SK-N-SH treated with all-trans-retinoic acid at 6 μM for 48 hours (cell line): ENCODE measurements at places on chromosomes 6 and 20.

- ATAC-seq = no peak
Measured at GRCh38 chr6:15310680-15311079, 64.8 kb downstream of the JARID2 start.

DNA sequence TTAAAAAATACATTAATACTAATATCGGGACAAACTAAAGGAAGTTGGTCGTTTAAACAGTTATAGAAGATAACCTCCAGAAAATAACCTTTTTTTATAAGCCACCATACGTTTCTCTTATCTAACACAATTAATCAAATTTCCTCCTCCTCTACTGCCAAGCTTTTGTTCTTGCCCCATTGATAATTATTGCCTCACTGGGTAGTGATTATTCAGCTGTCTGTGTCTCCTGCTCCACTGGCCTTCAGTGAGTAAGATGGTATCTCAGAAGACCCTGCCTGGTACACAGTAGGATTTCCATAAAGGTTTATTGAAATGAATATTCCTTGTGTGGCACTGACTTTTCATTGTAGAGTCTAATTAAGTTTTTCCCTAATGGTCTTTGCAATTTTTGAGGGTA is 165.5 kb upstream of the SCGN start:
- ATAC-seq = no peak

- ATAC-seq = no peak
Measured at GRCh38 chr6:12735786-12736185, 19.2 kb downstream of the PHACTR1 start.

- ATAC-seq = no peak
Measured at GRCh38 chr20:61771805-61772350, 293.8 kb downstream of the TAF4 start.

GRCh38 chr20:44258226-44258890 is 11.2 kb downstream of the GDAP1L1 start:
- ATAC-seq = no peak

GRCh38 chr6:109015176-109015575 is 79.5 kb downstream of the SESN1 start:
- ATAC-seq = 0 out of 3 replicates have a peak, but pooled peaks have one; percentile 28

DNA sequence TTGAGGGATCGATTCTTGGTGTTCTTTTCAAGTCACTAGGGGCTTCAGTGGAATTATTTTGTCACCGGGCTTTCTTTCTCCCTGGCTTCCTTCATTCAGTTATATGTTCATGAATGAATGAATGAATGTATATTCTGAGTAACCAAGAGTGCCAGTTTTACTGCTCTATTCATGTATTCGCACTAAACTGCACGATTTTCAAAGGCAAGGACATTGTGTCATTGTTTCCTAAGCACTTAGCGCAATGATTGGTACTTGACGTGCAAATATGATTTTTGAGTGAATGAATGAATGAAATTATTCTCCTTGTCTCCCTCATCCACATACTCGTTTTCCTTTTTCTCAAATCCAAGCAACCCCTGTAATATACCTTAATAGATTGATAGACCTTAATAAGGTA is 822 bp downstream of the AFG1L start:
- no peak for ATAC-seq

GRCh38 chr6:112044196-112044595 is 9.7 kb upstream of the CCN6 start:
- no peak for ATAC-seq

DNA sequence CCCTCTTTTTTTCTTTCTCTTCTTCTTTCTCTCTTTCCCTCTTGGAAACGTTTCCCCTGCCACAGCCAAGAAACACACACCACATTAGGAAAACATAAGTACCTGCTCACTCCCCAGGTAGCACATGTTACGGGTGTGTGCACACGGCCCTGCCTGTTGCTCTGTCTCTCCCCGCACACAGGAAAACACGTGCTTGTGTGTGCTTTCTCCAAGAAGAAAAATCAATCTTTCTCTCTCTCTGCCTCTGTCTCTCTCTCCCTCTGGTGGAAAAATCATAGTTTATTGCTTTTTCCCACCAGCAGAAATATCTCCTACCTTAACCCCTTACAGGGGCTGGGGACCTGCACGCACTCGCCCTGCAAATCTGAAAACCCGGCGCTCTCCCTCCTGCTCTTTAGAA is 102.3 kb downstream of the EDN3 start:
- no peak for ATAC-seq

DNA sequence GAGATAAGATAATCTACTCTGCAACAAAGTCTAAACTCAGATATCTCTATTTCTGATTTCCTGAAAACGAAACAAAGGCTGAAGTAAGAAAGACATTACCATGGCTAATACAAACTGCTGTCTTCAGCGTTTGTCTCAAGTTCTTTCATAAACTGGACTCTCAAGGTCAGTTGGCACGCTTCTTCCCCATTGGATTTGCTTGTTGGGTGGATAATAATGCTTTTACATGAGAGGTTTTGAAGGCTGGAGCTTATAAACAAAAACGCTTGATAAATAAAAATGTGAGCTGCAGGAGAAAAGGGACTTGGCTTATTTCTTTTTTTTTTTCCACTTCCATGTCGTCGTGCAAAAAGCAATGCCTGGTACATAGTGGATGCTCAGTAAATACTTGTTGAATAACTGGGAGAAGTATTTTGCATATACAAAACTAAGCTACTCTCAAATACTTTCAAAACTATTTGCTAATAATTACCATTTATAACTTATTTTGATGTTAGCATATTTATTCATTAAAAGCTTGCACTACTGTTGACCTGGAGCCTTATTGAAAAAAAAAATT is 65.7 kb upstream of the EEF1A1 start:
- ATAC-seq = peak; percentile 6; the same call in 1 of the 3 replicates

DNA sequence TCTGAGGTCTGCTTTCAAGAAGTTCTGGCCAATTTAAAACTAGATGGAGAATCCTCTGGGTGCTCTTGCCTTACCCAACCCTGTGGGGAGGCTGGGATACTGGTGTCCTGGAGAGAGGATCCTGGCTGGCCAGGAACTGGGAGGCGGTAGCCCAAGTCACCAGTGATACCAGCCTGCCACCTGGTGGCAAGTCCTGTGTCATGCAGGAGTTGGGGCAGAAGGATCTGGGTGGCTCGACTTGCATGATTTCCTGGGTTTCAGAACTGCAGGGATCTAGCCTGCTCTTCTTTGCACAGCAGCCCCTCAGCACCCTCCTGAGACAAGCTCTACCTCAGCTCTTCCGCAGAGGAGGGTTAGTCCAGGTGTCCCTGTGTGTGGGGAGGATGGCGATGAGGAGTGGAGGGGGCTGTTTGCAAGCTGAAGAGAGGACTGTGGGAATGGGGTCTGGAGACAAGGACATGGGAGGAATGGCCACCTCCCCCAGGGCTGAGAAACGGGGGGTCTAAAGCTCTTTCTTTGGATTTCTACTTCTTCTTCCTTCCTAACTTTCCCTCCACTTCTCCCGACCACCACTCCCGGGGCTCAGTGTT is 4.2 kb downstream of the KCNK17 start:
- ATAC-seq = peak; percentile 96

GRCh38 chr20:43963872-43964791 is 49.5 kb downstream of the TOX2 start:
- no peak for ATAC-seq

DNA sequence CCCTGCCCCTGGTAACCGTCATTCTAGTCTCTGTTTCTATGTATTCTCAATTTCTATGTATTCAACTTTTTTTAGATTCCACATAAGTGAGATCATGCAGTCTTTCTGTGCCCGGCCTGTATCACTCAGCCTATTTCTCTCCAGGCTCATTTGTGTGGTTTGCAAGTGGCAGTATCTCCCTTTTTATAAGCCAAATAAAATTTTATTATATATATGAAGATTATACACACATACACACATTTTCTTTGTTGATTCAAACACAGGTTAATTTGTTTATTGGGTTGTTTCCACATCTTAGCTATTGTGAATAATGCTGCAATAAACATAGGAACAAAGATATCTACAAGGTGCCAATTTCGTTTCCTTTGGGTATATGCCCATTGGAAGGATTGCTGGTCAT is 571.7 kb downstream of the DHX35 start:
- ATAC-seq = no peak

GRCh38 chr20:44457016-44457415 is 18.7 kb upstream of the TTPAL start:
- no peak for ATAC-seq

DNA sequence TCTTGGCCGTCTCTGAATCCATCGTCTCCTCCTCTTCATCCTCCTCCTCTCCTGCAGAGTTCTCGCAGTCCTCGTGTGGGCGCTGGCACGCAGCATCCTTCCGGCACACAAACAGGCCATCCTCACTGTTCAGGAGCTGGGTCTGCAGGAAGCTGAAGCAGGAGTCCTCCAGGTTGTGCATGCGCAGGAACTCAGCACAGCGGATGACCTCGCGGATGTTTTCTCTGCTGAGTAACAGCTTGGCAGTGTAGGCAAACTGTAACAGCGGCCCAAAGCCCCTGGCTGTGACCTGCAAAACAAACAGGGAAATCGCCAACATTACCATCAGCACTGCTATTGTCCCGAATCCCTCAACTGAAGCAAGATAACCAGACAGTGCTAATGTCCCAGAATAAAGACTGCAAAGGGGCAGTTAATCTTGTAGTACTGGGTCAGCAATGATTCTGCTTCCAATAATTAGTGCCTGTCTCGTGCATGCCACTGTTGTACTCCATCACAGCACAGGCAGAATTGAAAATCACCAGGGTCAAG is 57.4 kb downstream of the GJA10 start:
- peak; percentile 26; the same call in 1 of the 3 replicates for ATAC-seq

DNA sequence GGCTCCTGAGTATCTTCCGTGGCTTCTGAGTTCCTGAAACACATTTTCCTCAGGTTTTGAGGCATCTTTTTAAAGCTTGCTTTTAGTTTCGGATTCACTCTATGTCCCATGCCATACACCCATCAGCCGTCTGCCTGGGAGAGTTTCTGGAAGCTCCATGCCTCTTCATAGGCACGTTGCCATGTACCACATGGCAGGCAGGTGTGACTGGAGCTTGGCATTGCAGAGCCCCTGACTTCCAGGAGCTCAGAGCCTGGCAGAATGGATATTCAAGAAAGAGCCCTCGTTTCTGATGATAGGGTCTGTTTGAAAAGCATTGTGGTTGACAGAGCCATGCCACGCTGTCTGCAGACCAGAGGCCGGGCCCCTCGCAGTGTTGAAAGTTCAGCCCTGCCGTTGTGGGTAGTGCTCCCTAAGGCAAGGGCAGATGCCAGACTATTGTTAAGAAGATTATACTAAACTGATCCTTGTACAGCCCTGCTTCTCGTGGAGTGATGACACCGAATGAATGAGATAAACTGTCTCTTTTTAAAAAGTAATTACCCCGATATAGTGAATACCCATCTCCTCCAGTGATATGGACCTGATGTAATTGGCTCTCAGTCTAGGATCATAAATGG is 100.0 kb downstream of the RPP40 start:
- peak; percentile 37; the same call in 1 of the 3 replicates for ATAC-seq

DNA sequence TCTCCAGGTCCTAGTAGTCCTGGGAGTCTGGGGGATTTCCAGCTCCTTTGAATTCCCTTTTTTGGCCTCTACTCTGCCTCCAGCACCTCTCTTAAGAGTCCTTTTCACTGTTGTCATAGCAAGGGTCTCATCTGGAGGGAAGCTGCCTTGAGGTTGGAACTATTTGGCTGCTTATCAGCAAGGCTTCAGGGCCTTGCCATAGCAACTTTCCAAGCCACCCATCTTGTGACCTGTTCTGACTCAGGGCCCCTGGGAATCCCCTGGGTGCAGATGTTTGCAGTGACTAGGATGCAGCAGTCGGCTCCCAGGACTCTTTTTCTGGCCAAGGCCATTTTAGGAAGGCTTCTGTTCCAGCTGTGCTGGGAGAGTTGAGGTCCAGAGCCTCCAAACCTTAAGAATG is 12.4 kb downstream of the PKIG start:
- ATAC-seq = no peak; the same call in 2 of the 3 replicates

DNA sequence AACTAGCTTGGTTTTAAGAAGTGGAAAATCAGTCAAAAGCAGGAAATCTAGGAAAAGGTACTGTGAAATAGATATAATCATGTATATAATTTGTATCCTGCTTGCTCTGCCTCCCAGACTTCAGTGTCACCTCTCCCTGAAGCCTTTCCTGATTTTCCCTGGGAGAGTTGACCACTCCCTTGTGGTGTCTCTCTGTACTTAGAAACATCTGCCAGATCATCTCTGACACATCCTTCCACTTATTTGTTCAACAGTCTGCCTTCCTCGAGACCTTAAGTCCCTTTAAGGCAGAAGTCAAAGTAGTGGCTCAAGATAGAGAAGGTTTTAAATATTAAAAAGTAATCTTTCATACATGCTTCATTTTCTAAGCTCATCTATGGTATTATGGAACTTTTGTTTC is 236.5 kb downstream of the CDKAL1 start:
- ATAC-seq = no peak

- ATAC-seq = no peak
Measured at GRCh38 chr20:1383623-1384404, 9.0 kb downstream of the FKBP1A start.

DNA sequence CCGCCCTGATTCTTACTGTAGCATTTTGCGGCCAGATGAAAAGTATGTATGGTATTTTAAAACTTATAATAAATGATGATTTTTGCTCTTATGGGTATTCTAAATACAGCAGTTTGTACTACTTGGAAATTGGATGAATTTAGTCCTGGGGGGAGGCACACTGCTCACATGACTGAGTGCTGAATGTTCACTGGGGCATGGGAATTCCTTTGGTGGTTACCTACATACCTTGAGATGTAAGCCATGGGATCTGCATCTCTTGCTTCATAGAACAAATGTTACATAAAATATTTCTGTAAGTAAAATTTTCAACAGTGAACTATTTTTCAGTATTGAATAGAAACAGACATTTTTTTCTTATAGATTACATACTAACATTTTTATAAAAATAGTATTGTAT is 71.1 kb downstream of the FIG4 start:
- no peak for ATAC-seq

- ATAC-seq = no peak
Measured at GRCh38 chr6:151738267-151738666, 69.2 kb upstream of the ESR1 start.

- ATAC-seq = no peak
Measured at GRCh38 chr6:16209539-16209938, 28.8 kb upstream of the GMPR start.

GRCh38 chr6:150666071-150666470 is 66.4 kb downstream of the PLEKHG1 start:
- ATAC-seq = no peak
